ENCODE measurements at places on chromosomes 11 and 22. TPM values are rescaled to one million over a fixed set of nuclear protein-coding genes. Genes with fewer than 3 reads are reported as not detected.

DNA sequence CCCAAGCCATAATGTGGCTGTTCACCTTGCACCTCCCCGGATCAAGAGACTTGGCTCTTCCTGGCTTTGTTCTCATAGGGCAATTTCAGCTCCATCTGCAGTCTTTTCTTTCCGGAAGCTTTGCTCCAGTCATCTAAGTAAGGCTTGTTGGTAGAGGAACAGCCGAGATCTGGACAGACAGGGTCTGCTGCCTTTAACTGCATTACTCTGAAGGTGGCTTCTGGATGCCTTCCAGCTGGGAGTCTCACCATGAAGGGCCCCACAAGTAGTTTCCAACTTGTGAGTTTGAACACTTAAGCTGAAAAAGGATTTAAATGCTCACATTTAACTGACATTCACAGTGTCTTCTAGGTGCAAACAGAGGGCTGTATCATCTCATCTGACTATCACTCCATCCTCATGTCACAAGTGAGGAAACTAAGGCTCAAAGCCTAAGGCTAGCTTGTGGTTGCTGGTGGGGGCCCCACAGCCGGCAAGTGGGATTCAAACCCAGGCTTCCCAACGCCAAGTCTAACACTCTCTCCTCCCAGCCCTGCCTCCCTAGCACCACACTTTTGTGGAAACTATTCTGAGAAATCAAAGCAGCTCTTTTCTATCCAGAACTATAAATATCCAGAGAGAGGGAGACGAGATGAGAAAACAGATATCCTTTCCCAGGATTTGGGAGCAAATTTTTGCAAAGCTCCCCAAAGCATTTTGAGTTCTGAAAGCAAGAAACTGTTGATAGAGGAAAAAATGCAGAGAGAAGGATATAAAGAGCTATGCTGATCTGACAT is 58.4 kb downstream of the GALNT18 start:
- DNase-seq = no peak

GRCh38 chr11:14784230-14784629 is 107.8 kb downstream of the CYP2R1 start:
- no peak for DNase-seq

DNA sequence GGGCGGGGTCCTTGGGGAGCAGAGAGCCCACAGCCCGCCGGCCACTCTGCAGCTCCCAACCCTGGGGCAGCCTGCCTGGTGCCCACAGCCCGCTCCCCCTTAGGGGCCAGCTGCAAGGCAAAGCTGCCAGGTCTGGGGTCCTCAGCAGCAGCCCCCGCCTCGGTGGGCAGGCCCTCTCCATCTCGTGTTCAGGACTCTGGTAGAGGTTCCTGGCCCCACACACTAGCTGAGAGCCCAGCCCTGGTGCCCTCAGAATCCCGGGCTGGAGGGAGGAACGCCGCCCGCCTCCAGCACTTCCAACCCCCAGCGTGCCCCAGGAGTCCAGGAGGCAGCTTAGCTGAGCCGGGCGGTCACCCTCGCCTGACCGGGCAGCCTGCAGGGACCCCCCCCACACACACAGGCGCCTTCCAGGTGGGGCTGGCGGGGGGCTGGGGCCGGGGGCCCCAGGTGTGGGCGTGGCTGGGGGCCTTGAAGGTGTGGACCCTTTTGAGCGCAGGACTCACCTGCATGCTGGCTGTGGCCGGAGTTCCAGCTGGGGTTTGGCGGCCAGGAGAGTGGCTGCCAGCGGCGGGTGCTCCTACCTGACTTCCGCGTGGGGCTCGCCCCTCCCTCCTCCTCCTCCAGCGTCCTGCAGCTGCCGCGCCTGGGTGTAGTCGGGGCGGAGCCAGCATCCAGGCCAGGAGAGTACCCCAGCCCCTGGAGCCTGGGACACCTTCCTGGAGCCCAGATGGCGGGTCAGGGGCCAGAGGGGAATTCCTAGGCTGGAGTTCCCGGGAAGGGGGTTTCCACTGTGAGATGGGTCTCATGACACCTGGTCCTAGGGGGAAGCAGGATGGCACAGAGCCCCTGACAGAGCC is at the start of gene ANO9:
ANO9 (minus strand) TSS at position 594 of the 857 bp plus-strand sequence; CDS start at position 509, 85 bp downstream.
- DNase-seq = no peak

DNA sequence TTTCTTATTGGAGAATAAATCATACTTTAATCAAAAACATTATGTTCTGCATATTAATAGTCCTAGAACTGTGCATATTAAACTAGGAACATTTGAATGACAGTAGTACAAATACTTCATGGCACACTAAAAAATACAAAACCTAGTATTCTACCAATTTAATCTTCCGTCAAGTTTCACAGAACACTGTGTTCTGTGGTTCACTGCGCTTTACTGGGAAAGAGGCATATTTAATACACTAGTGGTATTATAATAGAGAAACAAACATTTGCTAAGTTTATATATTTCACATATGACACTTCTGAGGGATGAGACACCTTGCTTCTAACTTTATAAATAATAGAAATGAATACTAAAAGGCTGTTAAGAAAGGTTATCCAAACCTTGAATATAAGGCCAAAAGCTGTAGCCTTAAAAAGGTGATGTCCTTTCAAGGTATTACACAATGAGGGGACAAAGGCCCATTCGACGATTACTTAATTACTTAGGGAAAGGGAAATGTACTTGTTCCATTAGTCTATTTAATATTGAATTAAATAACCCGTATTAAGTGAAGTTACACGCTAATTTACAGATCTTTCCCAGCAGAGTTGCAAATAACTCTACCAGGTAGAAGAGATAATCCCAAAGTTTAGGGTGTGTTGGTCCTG is 48.0 kb downstream of the NARS2 start:
- no peak for DNase-seq

The MS4A12 gene
- polyA plus RNA-seq = not detected

The TSGA10IP gene
- polyA plus RNA-seq = 0.20 TPM

The C22orf23 gene
- 5.3 TPM for polyA plus RNA-seq

The CARD18 gene
- not detected for polyA plus RNA-seq

All from renal cortex interstitium (tissue), 15 donors.